B cell (primary cell): ENCODE measurements at places on chromosomes 1 and 21. TPM values are rescaled to one million over a fixed set of nuclear protein-coding genes. Genes with fewer than 3 reads are reported as not detected.

The PMVK gene
- polyA plus RNA-seq: 11.9 and 15.4 TPM in 2 replicates

DNA sequence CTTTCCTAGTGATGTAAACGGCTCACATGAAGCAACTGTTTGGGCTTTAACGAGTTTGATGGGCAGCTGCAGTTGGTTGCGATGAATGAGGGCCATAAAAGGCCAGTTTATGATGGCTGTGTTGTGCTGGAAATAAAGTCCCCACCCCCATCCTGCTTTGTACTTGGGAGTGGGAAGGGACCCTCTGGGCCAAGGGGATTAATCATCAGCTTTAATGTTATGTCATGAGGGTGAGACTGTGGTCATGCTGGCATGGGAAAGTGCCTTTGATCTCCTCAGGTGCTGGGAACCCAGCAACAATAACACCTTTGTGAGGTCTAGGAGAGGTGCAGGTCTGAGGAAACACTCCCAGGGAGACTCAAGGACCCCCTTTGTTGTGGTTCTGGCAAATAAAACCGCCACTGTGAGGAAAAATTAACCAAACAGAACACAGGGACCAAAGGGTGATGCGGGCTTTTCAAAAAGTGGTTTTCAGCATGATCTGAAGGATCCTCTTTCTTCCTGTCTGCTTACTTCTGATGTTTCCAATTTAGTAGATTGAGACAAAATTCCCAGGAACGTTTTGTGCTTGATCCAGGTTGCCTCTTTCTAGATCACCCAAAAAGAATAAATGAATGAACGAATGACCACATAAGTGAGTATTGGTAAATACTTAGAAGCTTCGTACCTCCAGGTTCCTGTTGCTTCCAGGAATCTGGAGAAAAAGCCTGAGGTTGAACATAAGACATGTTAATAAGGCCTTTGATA, 257.8 kb upstream of the HOOK1 start:
- peaks cover 20% of the 10 kb centered on the region for H3K4me1 ChIP-seq
- no peak for DNase-seq
- H3K4me3 ChIP-seq: no peak overlapping the region
- no peak overlapping the region for H3K27ac ChIP-seq
- no peaks in the 10 kb centered on the region for H3K27me3 ChIP-seq

DNA sequence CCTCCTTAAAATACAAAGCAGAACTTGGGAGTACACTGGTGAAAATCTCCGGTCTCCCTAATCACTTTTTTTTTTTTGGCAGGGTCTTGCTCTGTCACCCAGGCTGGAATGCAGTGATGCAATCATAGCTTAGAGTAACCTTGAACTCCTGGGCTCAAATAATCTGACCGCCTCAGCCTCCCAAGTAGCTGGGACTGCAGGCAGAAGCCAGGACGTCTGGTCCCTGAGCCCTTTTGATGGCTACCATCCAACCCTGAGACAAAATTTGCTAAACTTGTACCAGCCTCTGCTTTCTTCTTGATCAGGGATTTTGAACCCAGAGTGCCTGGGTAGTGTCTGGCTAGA, 4.1 kb downstream of the L1TD1 start:
- H3K4me3 ChIP-seq: no peak overlapping the region
- no peaks in the 10 kb centered on the region for H3K27me3 ChIP-seq
- no peak for DNase-seq
- H3K4me1 ChIP-seq: no peaks in the 10 kb centered on the region
- H3K36me3 ChIP-seq: no peaks in the 10 kb centered on the region

- no peak overlapping the region for H3K27ac ChIP-seq
- H3K36me3 ChIP-seq: no peaks in the 10 kb centered on the region
- H3K27me3 ChIP-seq: no peaks in the 10 kb centered on the region
- peak; percentile 19 for DNase-seq
- H3K4me1 ChIP-seq: no peaks in the 10 kb centered on the region
Observed at GRCh38 chr1:210653771-210654170, 325.1 kb downstream of the HHAT start.

The FBXO42 gene
- polyA plus RNA-seq: 14.2 and 17.2 TPM in 2 replicates

DNA sequence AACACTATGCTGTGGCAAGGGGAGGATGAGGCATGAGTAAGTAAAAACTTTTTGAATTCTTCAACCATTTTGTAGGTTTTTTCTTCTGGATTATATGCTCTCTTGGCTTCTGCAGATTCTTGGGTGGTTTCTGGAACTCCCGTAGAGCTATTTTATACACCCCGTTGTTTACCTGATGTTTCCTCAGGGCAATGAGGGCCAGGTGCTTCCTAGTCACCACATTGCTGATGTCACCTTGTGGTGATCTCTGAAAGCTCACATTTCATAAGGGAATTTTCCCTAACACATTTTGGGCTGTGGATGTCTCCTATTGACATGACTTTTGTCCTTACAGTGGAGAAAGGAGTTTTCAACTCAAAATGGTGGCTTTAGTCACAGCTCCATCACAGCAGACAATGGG, 356.6 kb downstream of the PLA2G4A start:
- H3K27ac ChIP-seq: no peak overlapping the region
- no peak for DNase-seq
- H3K4me1 ChIP-seq: no peaks in the 10 kb centered on the region
- H3K4me3 ChIP-seq: no peak overlapping the region
- H3K27me3 ChIP-seq: no peaks in the 10 kb centered on the region

DNA sequence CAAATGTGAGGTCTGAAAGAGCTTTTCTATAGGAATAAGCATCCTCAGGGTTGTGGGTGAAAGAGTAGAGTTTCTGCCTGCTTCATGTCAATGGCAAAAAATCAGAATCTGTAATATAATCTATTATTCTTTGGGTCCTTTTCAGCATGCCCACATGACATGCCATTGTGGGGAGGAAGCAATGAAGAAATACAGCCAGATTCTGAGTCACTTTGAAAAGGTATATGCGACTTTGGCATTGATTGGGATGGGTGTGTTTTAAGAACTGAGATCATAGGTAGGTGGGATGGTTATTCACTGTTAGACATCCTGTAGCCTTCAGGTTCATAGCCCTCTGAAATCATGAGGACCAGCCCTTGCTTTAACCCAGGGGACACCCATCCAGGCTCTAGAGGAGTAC, 1.8 kb downstream of the IL20 start:
- no peak overlapping the region for H3K27ac ChIP-seq
- no peaks in the 10 kb centered on the region for H3K27me3 ChIP-seq
- no peaks in the 10 kb centered on the region for H3K36me3 ChIP-seq
- H3K4me3 ChIP-seq: no peak overlapping the region
- no peak for DNase-seq

GRCh38 chr1:113456967-113457366, 66.7 kb downstream of the MAGI3 start:
- no peak overlapping the region for H3K4me3 ChIP-seq
- H3K4me1 ChIP-seq: no peaks in the 10 kb centered on the region
- H3K36me3 ChIP-seq: no peaks in the 10 kb centered on the region

The CLDN17 gene
- not detected in 2 replicates for polyA plus RNA-seq

DNA sequence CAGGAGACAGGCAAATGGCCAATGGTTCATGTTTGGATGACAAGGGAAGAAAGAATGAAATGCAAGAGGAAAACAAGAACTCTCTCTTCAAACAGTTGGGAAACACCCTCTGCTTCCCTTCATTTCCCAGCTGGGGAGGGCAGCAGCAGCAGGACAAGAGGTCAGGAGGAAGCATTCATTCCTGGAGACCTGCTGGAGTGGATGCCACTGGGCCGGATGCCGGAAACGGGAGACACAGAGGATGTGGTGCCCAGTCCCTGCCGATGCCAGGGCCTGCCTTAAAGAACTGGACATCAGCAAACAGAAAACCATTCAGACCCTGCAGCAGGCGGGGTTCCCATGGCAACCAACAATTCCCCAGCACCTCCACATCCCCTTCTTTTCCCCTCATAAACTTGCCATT, 102.3 kb upstream of the ZNF648 start:
- DNase-seq: no peak
- no peaks in the 10 kb centered on the region for H3K36me3 ChIP-seq
- H3K4me1 ChIP-seq: no peaks in the 10 kb centered on the region
- H3K4me3 ChIP-seq: no peak overlapping the region
- H3K27ac ChIP-seq: no peak overlapping the region

GRCh38 chr1:223299553-223299952, 64.4 kb downstream of the SUSD4 start:
- no peak for DNase-seq
- no peaks in the 10 kb centered on the region for H3K4me1 ChIP-seq
- no peak overlapping the region for H3K27ac ChIP-seq
- H3K36me3 ChIP-seq: no peaks in the 10 kb centered on the region
- H3K27me3 ChIP-seq: no peaks in the 10 kb centered on the region

The MEX3A gene
- 0.22 and 0.27 TPM in 2 replicates for polyA plus RNA-seq

The OR4F16 gene
- not detected in 2 replicates for polyA plus RNA-seq

DNA sequence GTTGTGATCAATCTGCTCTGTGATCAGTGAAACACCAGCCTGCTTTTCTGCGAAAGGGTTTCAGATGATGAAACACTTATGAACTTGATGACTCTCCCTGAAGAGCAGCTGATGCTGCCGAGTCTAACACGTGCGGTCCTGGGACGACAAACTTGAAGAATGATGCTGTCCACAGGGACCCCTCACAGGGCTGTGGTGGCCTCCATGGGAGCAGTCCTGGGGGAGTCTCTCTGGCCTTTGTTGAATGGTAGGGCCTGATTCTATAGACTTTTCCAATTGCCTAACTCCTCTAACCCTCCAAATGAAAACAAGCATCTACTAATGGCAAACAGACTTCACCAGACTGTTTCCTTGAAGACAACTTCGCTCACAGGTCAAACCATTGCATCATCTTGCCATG, at the start of gene OR2T10:
TSS of gene OR2T10 (minus strand) at position 112 of the 400 bp plus-strand sequence. CDS start 3,932 bp downstream, outside the sequence.
- H3K36me3 ChIP-seq: no peaks in the 10 kb centered on the region
- no peak for DNase-seq
- H3K4me3 ChIP-seq: no peak within 1 kb of the TSS
- no peaks in the 10 kb centered on the region for H3K27me3 ChIP-seq
- no peak within 1 kb of the TSS for H3K27ac ChIP-seq
- H3K4me1 ChIP-seq: no peaks in the 10 kb centered on the region

The AMY1C gene
- not detected in 2 replicates for polyA plus RNA-seq

The RGL1 gene
- polyA plus RNA-seq: 0.09 and 0.12 TPM in 2 replicates

- peaks cover 12% of the 10 kb centered on the region for H3K4me1 ChIP-seq
- H3K4me3 ChIP-seq: peak within 1 kb of the TSS; percentile 80
- H3K27ac ChIP-seq: peak within 1 kb of the TSS; percentile 67
- no peaks in the 10 kb centered on the region for H3K36me3 ChIP-seq
Observed at GRCh38 chr1:149899460-149900284, at the start of gene BOLA1. BOLA1 (plus strand) TSS chr1:149899568; CDS start chr1:149900060, 492 bp downstream.

The GUCA2B gene
- not detected in 2 replicates for polyA plus RNA-seq

DNA sequence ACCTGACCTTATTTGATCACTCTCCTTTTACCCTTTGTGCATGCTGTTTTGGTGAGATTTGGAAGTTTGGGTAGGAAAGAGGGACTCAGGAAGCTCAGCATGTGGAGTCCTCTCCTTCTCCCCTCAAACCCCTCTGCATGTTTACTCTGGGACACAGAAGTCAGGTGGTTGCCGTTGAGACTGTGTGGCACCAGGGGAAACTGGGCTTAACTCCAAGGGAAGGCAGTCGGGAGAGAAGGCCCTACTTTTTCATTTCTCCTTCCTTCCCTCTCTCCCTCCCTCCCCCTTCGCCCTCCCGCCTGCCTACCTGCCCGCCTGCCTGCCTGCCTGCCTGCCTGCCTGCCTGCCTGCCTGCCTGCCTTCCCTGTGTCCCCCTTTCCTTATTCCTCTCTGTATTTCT, 34.8 kb upstream of the TTC22 start:
- H3K27me3 ChIP-seq: no peaks in the 10 kb centered on the region
- no peaks in the 10 kb centered on the region for H3K4me1 ChIP-seq
- H3K27ac ChIP-seq: no peak overlapping the region
- no peak for DNase-seq
- no peaks in the 10 kb centered on the region for H3K36me3 ChIP-seq
- H3K4me3 ChIP-seq: no peak overlapping the region

DNA sequence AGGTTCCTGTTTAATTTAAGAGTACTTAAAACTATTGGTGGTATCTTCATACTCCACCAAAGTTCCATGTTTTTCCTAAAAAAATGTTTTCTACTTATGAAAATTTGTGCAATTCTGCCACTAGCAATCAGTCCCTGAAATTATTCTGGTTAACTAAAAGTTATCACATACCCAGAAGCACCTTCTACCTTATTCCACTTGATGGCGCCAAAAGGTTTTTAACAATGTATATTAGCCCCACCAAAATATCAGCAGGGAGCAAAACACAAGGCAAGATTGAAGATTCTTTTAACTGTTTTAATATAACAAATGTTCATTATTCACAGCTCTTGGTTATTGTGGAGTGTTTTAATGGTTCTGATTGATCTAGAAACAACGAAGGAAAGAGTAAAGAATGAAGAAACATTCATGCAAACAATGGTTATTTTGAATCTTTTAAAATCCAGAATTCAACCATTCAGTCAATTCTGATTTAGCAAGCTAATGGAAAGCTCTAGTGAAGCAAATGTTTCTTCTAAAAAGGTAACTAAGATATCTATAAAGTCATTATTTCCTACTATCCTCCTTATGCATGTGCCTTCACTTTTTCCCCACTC, 67.2 kb downstream of the TTLL7 start:
- no peaks in the 10 kb centered on the region for H3K36me3 ChIP-seq
- DNase-seq: peak; percentile 54
- H3K4me1 ChIP-seq: no peaks in the 10 kb centered on the region
- no peaks in the 10 kb centered on the region for H3K27me3 ChIP-seq
- H3K27ac ChIP-seq: no peak overlapping the region
